Bronchial smooth muscle cell (primary cell): ENCODE measurements at places on chromosomes 1 and 21. TPM values are rescaled to one million over a fixed set of nuclear protein-coding genes. Genes with fewer than 3 reads are reported as not detected.

The C1QA gene
- total RNA-seq = not detected in 2 replicates

The PRDM16 gene
- 0.79 and 1.8 TPM in 2 replicates for total RNA-seq

The GUCA2B gene
- not detected in 2 replicates for total RNA-seq

The RABIF gene
- total RNA-seq = 3.6 and 4.7 TPM in 2 replicates

The SPRR4 gene
- not detected in 2 replicates for total RNA-seq

The FCMR gene
- not detected in 2 replicates for total RNA-seq
